ENCODE measurements at places on chromosomes 3 and 15. TPM values are rescaled to one million over a fixed set of nuclear protein-coding genes. Genes with fewer than 3 reads are reported as not detected.

ARPIN gene
- total RNA-seq, result 3.1 TPM

KCTD6 gene
- 5.8 TPM for total RNA-seq

TM6SF1 gene
- not detected for total RNA-seq

DNA sequence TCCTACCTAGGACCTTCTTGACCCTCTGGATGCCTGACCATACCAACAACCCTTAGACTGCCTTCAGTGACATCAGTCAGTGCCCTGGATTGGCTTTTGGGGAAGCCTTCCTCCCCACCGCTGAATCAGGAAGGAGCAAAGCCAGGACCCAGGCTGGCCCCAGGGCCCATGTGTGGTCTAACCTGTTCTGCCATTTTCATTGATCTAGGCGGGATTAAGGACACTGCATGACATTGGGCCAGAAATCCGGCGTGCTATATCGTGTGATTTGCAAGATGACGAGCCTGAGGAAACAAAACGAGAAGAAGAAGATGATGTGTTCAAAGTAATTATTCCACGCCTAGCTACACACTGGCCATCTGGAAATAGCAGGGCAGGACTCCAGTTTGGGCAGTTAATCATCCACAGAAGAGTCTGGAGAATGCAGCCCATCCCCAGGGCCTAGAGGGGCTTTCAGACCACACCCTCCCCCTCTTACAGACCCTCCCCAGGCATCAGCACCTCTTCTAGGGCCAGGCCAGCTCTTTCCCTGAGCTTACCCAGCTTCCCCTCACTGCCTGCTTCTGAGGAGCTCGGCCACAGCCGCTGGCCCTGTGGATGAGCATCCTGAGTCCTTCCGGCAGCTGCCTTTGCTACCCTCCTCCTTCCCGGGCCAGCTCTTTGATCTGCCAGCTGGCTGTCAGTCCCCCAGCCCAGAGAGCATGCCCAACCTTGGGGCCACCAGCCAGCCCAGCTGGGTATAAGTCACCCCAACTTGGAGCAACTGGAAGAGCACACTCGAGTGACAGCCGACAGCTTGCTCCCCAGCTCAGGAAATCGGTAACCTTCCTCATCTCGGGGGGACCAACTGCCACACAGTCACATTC is 45.9 kb downstream of the CHDH start:
- DNase-seq, result no peak

GRCh38 chr3:15324379-15324808 is 8.0 kb downstream of the SH3BP5 start:
- DNase-seq, result no peak

DNA sequence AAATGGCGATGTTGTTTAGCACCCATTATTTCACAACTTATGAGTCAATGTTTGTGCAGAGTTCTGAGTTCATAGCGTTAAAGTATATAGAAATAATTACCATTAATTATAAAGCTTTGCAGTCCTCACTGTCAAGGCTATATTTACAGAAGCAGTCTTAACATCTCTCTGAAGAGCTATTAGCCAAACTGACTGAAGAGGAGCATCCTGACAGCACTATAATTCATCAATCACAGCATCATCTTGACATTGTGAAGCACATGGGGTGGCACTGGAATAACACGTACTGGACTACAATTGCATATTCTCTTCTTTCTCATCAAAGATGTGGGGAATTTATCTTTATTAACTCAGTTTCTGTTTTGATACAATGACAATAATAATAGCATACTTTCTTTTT is 260.6 kb upstream of the MME start:
- no peak for DNase-seq

GRCh38 chr3:100662113-100662823 is 47.0 kb upstream of the TFG start:
- no peak for DNase-seq

GRCh38 chr3:168722091-168722490 is 626.4 kb upstream of the GOLIM4 start:
- DNase-seq, result peak; percentile 80

GRCh38 chr3:56754741-56755417 is 46.9 kb downstream of the ARHGEF3 start:
- DNase-seq, result no peak

DNA sequence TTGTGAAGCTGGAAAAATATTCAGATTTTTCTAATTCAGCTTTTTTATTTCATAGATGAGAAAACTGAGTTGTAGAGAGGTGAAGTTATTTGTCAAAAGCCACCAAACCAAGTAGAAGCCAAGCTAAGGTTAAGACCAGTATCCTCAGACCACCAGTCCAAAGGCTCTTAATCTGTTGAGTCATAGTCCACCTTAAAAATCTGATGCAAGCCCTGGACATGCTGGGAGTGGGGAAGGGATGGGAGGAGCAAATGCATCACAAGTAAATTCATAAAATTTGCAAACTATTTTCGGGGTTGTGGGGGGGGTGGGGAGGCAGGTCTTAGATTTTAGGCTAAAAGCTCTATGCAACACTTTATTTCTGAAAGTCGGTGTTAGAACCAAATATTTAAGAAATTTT is 307.7 kb upstream of the SEMA6D start:
- peak; percentile 5 for DNase-seq

- DNase-seq, result peak; percentile 98
Observed at GRCh38 chr3:31377045-31377642, 155.6 kb upstream of the STT3B start.

Measured in HT1080 (cell line).